ENCODE measurements at places on chromosomes 4 and X. TPM values are rescaled to one million over a fixed set of nuclear protein-coding genes. Genes with fewer than 3 reads are reported as not detected.

XG gene
- not detected for total RNA-seq

MAGEA9B gene
- total RNA-seq: 0.07 TPM

FAM9B gene
- not detected for total RNA-seq

EDA2R gene
- total RNA-seq: 14.9 TPM

BMPR1B gene
- total RNA-seq: 7.9 TPM

ZNF718 gene
- total RNA-seq: 0.45 TPM

NXF2B gene
- total RNA-seq: not detected

SMR3B gene
- not detected for total RNA-seq

PARM1 gene
- 0.61 TPM for total RNA-seq

ANXA10 gene
- total RNA-seq: 3.8 TPM

CLIC2 gene
- 0.23 TPM for total RNA-seq

SPANXC gene
- total RNA-seq: 1.0 TPM

MAGEA12 gene
- total RNA-seq: 0.16 TPM

USP17L18 gene
- total RNA-seq: not detected

TRIM75 gene
- total RNA-seq: not detected

CLOCK gene
- 4.4 TPM for total RNA-seq

TMEM47 gene
- total RNA-seq: 1.1 TPM

GPR173 gene
- 0.01 TPM for total RNA-seq

Measured in A549 treated with DMSO at 1 μM for 4 hours (cell line).